Right cardiac atrium (tissue), 5 donors: ENCODE measurements at places on chromosomes 6 and 20. TPM values are rescaled to one million over a fixed set of nuclear protein-coding genes. Genes with fewer than 3 reads are reported as not detected.

The BEND6 gene
- total RNA-seq = 1.1 TPM

DNA sequence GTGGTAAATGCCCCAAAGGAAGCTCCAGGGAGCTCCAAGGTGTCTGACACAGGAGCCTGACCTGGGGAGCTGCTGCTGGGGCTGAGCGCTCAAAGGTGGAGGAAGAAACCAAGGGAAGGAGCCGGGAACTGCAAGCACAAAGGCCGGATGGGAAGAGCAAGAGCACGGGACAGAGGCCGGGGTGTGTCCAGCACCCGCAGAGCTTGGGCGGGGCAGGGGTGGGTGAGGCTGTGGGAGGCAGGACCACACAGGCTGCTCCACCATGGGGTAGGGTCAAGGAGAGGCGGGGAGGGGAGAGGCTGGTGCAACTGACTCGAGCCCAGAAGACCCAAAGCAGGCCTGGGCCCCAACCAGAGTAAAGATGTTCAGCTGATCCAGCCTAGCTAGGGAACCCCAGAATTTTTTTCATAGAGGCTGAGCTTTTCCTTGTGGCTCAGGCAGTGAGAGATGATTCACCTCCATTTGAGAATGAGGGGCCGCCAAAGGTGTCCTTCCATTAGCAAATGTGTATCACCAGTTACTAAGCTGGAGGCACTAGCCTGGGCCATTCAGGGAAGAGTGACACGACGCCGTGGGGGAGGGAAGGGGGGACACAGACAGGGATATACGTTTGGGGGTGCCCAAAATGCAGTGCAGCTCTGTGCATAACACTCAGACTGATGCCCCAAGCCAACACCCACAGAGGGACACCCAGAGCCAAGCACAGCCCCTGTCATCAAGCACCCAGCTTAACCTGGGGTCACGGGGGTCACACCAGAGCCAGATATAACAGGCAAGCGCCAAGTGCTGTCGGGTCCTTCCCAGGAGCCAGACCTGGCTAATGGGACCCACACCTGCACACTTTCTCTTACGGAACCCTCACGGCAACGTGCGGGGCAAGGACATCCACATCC, 21.3 kb upstream of the TLDC2 start:
- peak; percentile 73 for DNase-seq

DNA sequence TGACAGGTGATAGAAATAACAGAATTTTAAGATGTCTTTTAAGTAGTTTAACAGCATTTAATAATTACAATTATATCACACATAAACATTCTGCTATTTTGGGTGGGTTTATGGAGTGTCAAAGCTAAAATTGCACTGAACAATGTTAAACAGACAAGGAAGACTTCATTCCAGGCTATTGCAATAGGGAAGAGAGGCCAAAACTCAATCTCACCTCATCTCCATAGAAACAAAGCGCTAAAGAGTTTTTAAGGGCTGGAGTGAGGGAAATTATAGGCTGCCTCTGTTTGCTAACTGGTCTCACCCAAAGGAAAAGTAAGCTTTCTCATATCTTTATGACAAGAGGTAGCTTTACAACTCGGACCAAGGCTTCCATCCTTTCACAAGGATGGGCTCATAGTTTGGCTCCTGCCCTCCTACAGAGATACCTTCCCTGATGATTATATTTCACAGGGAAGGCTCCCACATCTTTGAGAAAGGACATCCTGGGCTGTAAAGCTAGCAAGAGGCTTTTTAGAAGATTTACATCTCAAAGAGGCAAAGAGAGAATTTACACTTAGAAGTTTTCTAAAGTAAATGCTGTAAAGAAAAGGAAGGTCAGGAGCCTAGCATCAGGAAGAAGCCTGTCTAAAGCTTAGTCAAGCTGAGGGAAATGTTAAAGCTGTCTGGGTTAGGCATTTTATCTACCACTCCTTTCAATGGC, 350.2 kb upstream of the IMPG1 start:
- no peak for DNase-seq

GRCh38 chr6:163489584-163489983, 75.1 kb downstream of the QKI start:
- DNase-seq = no peak

DNA sequence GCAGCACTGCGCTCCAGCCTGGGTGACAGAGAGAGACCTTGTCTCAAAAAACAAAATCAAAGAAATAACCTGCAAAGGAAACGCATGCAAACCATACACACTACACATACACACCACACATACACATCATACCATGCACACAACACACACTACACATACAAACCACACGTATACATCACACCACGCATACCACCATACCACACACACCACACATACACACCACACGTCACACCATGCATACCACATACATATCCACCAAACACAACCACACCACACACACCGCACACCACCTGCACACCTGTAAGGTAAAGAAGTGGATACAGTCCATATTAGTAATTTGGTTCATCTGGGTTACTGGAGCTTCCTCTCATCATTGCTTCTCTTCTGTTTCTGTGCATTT, 32.3 kb upstream of the F13A1 start:
- no peak for DNase-seq

- no peak for DNase-seq
Measured at GRCh38 chr20:49993301-49993751, 10.5 kb downstream of the SNAI1 start.

DNA sequence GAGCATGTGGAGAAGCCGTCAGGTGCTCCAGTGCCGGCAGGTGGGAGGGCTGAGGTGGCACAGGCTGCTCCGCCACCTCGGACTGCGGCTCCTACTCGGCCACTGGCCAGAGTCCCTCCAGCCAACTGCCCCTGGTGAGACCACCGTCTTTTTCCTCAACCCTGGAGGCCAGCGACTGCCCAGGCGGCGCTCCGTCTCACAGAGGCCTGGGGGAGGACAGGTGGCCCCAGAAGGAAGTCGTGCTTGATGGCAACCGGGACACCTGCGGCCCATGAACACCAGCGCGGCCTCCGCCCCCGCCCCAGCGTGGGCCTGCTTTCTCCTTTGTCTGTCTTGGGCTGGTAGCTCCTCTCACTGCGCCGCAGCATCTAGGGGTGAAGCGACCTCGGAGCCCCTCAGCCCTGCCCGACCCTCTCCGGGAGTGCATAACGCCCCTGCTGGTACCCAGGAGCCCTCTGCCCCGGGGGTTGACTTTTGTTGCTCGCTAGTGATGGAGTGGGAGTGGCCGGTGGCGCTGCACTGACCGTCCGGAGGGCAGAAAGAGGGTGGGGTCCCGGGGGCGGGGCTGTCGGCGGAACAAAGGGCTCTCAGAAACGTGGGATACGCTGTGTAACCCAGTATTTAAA, 706 bp upstream of the TUBB2B start:
- peak; percentile 65 for DNase-seq

DNA sequence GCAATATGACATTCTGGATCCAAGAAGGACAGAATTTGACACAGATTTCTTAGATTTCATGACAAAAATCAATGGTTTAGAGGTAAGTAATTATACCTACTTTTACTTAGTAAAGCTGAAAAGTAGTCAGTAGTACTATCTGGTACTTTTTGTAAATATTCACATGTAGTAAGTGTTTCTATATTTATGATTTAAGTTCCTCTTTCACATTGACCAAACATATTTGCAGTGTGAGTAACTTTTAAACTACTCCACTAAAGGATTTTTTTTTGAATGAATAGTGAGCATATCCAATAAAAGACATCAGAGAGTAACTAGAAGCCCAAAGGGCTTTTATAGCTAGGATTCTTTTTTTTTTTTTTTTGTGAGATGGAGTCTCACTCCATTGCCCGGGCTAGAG, 60.8 kb downstream of the DNAH8 start:
- DNase-seq = no peak

DNA sequence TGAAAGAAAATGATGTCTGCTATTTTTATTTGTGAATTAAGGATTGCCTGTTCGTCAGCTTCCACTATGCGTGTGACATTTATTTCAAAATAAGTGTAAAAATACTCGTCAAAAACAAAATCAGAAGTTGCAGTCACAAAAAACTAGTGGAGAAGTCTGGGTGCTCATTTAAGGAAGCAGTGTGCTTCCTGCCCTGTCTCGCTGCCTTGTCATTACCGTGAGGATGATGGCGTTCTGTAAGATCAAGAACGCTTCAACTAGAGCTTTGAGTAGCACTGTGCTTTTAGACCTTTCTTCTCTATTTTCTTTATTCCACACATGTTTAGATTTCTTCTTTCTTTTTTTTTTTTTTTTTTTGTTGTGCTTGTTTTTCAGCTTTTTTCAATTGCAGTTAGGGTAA, 186.9 kb downstream of the TBC1D7 start:
- no peak for DNase-seq

GRCh38 chr6:121760745-121761144, 325.3 kb downstream of the GJA1 start:
- no peak for DNase-seq

GRCh38 chr6:167979436-167980139, 17.9 kb upstream of the KIF25 start:
- DNase-seq = no peak

GRCh38 chr6:150418827-150419594, 50.2 kb downstream of the IYD start:
- peak; percentile 89 for DNase-seq
